Activated naive CD8-positive, alpha-beta T cell treated with anti-CD3 and anti-CD28 coated beads for 36 hours (primary cell): ENCODE measurements at places on chromosomes 2 and 18. TPM values are rescaled to one million over a fixed set of nuclear protein-coding genes. Genes with fewer than 3 reads are reported as not detected.

RESP18 gene
- total RNA-seq: not detected

EMILIN1 gene
- total RNA-seq: 0.76 TPM

KIAA2012 gene
- not detected for total RNA-seq

GEN1 gene
- total RNA-seq: 24.1 TPM

FAM228A gene
- not detected for total RNA-seq

AMER3 gene
- total RNA-seq: not detected

SLC5A7 gene
- total RNA-seq: not detected

SLC30A3 gene
- total RNA-seq: 0.22 TPM

GPR39 gene
- total RNA-seq: not detected

PLEK gene
- total RNA-seq: 2.3 TPM

SERPINB13 gene
- not detected for total RNA-seq

CCL20 gene
- 4.4 TPM for total RNA-seq

DNA sequence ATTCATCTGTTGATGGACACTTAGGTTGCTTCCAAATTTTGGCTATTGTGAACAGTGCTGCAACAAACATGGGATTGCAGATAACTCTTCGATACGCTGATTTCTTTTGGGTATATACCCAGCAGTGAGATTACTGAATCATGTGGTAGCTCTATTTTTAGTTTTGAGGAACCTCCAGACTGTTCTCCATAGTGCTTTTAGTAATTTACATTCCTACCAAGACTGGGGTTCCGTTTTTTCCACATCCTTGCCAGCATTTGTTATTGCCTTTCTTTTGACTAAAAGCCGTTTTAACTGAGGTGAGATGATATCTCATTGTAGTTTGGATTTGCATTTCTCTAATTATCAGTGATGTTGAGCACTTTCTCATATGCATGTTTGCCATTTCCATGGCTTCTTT is 200.3 kb downstream of the MBD5 start:
- peaks cover 2% of the 10 kb centered on the region for H3K4me1 ChIP-seq
- H3K27me3 ChIP-seq: no peaks in the 10 kb centered on the region
- no peak overlapping the region for H3K4me3 ChIP-seq

DNA sequence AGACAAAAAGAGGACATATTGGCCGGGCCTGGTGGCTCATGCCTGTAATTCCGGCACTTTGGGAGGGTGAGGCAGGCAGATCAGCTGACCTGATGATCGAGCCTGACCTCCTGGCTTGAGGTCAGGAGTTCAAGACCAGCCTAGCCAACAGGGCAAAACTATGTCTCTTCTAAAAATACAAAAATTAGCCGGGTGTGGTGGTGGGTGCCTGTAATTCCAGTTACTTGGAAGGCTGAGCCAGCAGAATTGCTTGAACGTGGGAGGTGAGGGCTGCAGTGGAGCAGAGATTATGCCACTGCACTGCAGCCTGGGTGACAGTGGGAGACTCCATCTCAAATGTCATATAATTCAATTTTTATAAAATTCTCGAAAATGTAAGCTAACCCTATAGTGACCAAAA is 84.5 kb downstream of the SEMA4F start:
- H3K27ac ChIP-seq: no peak overlapping the region
- peaks cover 3% of the 10 kb centered on the region for H3K36me3 ChIP-seq
- no peak overlapping the region for H3K4me3 ChIP-seq
- H3K27me3 ChIP-seq: peaks cover 4% of the 10 kb centered on the region
- no peak for DNase-seq

GRCh38 chr2:127027715-127028114 is 79.2 kb downstream of the BIN1 start:
- no peaks in the 10 kb centered on the region for H3K36me3 ChIP-seq
- peaks cover 10% of the 10 kb centered on the region for H3K4me1 ChIP-seq
- no peak for DNase-seq
- H3K4me3 ChIP-seq: no peak overlapping the region
- peaks cover 21% of the 10 kb centered on the region for H3K27me3 ChIP-seq

DNA sequence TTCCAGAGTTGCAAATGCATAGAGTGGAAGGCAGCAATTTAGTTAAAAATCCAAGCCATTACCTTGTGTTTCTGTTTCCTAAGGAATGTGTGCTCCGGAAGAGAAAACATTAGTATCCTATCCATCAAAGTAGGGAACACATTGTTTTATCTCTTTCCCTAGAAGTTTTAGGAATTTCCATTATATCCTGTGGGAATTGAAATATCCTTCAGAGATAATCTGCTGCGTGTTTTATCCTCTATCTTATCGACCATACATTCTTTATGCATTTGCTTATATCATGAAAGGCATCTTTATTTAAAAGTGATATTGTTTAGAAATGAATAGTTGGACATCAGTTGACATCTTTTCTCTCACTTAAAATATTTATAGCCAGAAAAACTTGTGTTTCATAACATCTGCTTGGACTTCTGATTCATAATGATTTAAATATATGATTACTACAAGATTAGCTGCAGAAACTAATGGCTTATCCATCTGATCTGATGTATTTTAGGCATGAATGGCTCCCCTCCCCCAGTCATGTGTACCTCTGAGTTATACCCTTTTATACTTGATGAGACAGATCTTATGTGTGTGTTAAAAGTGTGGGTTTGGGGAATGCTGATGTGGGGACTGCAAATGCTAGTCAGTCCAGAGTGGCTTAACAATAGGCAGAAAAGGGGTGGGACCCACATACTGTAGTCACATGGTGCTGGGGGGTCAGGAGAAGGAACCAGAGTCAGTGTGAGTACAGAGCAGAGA is 136.2 kb upstream of the ARHGAP28 start:
- no peak for DNase-seq
- no peak overlapping the region for H3K4me3 ChIP-seq
- no peaks in the 10 kb centered on the region for H3K4me1 ChIP-seq
- H3K36me3 ChIP-seq: no peaks in the 10 kb centered on the region

DNA sequence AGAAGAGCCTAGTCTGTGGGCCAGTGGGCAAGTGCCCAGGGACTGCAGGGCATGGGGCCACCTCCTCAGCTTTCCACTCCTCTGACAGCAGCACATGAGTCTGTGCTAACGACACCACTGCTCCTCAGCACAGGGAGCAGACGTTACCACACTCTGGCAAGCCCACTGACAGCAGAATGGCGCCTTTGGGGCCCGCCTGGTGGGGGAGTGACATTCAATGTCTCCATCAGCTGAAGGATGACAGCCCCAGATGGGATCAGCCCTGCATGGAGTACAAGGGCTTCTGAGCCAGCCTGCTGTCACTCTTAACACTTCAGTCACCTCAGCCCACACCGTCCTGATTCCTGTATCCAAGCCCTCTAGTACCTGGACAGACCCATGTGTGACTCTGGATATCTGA is 149.4 kb upstream of the SMAD2 start:
- DNase-seq: no peak
- no peaks in the 10 kb centered on the region for H3K27me3 ChIP-seq
- H3K36me3 ChIP-seq: no peaks in the 10 kb centered on the region
- no peak overlapping the region for H3K27ac ChIP-seq
- no peaks in the 10 kb centered on the region for H3K4me1 ChIP-seq

DNA sequence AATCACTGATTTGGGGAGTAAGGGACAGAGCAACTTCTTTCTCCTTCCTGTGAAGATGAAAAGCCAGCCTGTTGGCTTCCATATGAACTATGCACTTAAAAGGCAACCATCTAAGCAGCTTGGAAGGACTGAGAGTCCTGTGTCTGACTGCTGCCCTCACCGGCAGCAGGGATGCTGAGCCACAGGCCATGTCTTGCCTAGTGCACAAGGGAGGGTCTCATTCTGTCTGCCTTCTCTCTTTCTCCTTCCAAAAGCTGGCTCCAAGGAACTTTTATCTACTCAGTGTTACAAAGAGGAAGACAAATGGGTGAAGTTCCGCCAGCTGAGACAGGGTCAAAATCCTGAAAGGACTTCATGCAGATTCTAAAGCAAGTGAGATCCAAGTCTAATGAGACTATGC is 146.3 kb downstream of the MTCL1 start:
- H3K27ac ChIP-seq: no peak overlapping the region
- H3K36me3 ChIP-seq: no peaks in the 10 kb centered on the region
- no peak overlapping the region for H3K4me3 ChIP-seq
- no peaks in the 10 kb centered on the region for H3K4me1 ChIP-seq
- H3K27me3 ChIP-seq: peaks cover 3% of the 10 kb centered on the region

- DNase-seq: no peak
- peak overlapping the region; percentile 36 for H3K27ac ChIP-seq
- peaks cover 15% of the 10 kb centered on the region for H3K36me3 ChIP-seq
- peaks cover 27% of the 10 kb centered on the region for H3K4me1 ChIP-seq
- no peak overlapping the region for H3K4me3 ChIP-seq
Observed at GRCh38 chr2:134287323-134287722, 33.5 kb downstream of the MGAT5 start.

DNA sequence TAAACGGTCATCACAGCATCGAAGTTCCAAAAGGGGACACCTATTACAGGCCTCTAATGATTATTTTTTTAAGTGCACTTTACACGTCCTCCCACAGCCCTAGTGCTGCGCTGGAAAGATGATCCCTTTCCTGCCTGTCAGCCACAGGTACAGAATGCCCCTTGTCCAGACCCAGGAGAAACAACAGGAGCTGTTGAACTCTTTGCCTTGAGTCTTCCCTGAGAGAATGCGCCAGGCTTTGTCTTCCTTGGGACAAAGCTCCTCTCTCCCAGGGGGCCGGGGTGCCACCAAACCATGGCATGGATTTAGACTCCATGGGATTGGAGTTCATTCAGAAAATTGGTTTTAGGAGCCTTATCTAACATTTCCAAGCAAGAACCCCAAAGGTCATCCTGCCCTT is 319.0 kb upstream of the SOX11 start:
- no peak overlapping the region for H3K27ac ChIP-seq
- H3K4me3 ChIP-seq: no peak overlapping the region
- peaks cover 9% of the 10 kb centered on the region for H3K27me3 ChIP-seq
- DNase-seq: no peak
- H3K4me1 ChIP-seq: no peaks in the 10 kb centered on the region

DNA sequence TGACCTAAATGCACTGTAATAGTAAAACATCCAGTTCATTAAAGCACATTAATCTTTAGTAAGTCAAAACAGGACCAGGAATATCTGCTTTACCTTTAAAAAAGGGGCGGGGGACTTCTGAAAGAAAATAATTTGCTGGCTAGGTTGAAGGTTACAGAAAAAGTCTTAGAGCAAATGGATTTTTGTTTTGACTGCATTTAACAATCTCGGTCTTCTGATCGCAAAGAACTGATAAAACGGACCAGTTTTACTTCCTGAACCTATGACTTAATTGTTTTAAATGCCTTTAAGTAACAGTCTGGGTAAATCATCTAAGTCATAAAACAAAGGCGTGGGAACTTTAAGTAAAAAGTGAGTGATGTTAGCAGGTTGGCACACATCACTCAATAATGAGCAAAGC is 783 bp downstream of the BUB1 start:
- H3K36me3 ChIP-seq: peaks cover 28% of the 10 kb centered on the region
- peak overlapping the region; percentile 94 for H3K4me3 ChIP-seq
- H3K27ac ChIP-seq: peak overlapping the region; percentile 74
- H3K4me1 ChIP-seq: peaks cover 27% of the 10 kb centered on the region

DNA sequence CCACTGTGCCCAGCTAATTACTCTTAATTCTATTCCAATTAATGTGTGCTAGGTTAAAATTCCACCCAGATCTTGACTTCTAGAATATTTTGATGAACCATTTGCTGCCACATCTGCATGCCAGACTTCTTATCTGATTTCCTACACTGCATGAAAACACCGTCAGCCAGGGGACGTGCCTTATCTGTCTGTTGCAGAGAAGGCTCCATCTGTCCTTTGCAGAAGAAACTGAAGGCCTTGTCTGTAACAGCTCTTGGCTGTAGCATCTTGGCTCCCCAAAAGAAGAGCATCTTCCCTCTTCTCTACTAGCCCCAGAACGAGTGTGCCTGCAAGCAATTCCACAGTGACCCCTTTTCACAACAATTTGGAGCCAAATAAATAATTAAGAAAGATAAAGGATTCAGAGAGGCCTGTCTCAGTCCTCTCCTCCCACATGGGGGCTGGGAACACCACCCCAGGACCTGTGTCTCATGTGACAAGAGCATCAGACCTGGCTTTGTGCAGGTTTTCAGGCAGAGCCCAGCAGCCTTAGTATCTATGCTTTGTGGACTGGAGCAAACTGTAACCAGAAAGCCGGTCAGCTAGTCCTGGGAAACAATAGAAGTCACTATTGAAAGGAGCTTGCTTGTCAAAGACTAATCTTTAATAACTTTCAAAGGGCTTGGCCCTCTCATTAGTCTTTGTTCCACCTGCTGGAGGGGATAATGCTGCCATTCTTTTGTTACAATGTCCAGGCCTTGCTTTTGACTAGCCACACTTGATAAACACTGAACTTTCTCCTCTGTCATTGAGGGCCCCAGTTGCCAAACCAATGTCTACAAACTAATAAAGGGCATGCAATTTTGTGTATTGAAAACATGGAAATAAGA is 84.0 kb upstream of the NEUROD1 start:
- no peak overlapping the region for H3K4me3 ChIP-seq
- no peaks in the 10 kb centered on the region for H3K4me1 ChIP-seq
- H3K27me3 ChIP-seq: peaks cover 5% of the 10 kb centered on the region
- H3K36me3 ChIP-seq: no peaks in the 10 kb centered on the region
- DNase-seq: no peak

- H3K4me1 ChIP-seq: peaks cover 3% of the 10 kb centered on the region
- H3K27ac ChIP-seq: no peak overlapping the region
- DNase-seq: no peak
- H3K36me3 ChIP-seq: peaks cover 31% of the 10 kb centered on the region
- H3K27me3 ChIP-seq: no peaks in the 10 kb centered on the region
Observed at GRCh38 chr2:71422786-71423185, 30.6 kb upstream of the DYSF start.

DNA sequence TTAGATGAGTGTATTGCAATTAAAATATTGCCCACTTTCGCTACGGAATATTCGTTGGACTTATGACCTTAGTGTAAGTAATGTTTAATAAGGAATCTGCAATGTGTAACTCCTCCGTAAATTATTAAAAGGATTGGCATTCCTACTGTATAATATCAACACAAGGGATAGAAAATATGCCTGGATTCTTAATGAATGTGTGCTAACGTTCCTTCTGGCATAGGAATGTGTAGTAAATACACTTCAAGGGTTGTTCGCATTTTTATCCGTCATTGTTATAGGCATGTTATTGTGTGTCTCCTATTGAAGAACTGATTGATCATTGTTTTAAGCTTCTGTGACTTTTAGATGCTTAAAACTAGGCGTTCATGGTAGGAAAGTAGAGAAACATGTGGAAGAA is 134.5 kb downstream of the NEDD4L start:
- no peak for DNase-seq
- no peak overlapping the region for H3K27ac ChIP-seq
- H3K4me1 ChIP-seq: peaks cover 1% of the 10 kb centered on the region
- H3K36me3 ChIP-seq: no peaks in the 10 kb centered on the region
- peaks cover 7% of the 10 kb centered on the region for H3K27me3 ChIP-seq
- H3K4me3 ChIP-seq: no peak overlapping the region

GRCh38 chr18:42087235-42087634 is 132.2 kb downstream of the PIK3C3 start:
- peaks cover 6% of the 10 kb centered on the region for H3K4me1 ChIP-seq
- H3K36me3 ChIP-seq: peaks cover 32% of the 10 kb centered on the region
- no peak for DNase-seq
- H3K27ac ChIP-seq: no peak overlapping the region
- no peak overlapping the region for H3K4me3 ChIP-seq
- no peaks in the 10 kb centered on the region for H3K27me3 ChIP-seq

GRCh38 chr2:180829261-180829660 is 151.1 kb upstream of the UBE2E3 start:
- H3K36me3 ChIP-seq: no peaks in the 10 kb centered on the region

- H3K36me3 ChIP-seq: peaks cover 15% of the 10 kb centered on the region
- H3K4me1 ChIP-seq: peaks cover 25% of the 10 kb centered on the region
- no peak for DNase-seq
Observed at GRCh38 chr2:37683921-37684780, 12.7 kb upstream of the CDC42EP3 start.

- DNase-seq: no peak
- no peak overlapping the region for H3K27ac ChIP-seq
- no peaks in the 10 kb centered on the region for H3K36me3 ChIP-seq
Observed at GRCh38 chr18:68397241-68398035, 317.5 kb downstream of the TMX3 start.
